Temporal lobe (tissue), 4 donors: ENCODE measurements at places on chromosomes 4 and X. TPM values are rescaled to one million over a fixed set of nuclear protein-coding genes. Genes with fewer than 3 reads are reported as not detected.

Gene CXorf65
- total RNA-seq = not detected

Gene SMIM10
- total RNA-seq = 0.49 TPM

Gene ABCG2
- total RNA-seq = 15.5 TPM

Gene STARD8
- 2.5 TPM for total RNA-seq

Gene ATP2B3
- total RNA-seq = 7.1 TPM

Gene HTR2C
- 1.5 TPM for total RNA-seq

Gene HMGN5
- 3.4 TPM for total RNA-seq

Gene SPATA4
- 0.49 TPM for total RNA-seq

Gene FGF5
- total RNA-seq = 1.2 TPM

Gene ADH1C
- 0.25 TPM for total RNA-seq

Gene FGA
- total RNA-seq = not detected

Gene EGF
- under 0.01 TPM for total RNA-seq

Gene GAGE12H
- total RNA-seq = not detected

Gene TMSB15C
- 35.7 TPM for total RNA-seq

Gene IBSP
- under 0.01 TPM for total RNA-seq

Gene DCLK2
- total RNA-seq = 94.4 TPM

Gene PSAPL1
- total RNA-seq = under 0.01 TPM

Gene DCUN1D4
- 75.2 TPM for total RNA-seq
